ENCODE measurements at places on chromosomes 6 and 20. TPM values are rescaled to one million over a fixed set of nuclear protein-coding genes. Genes with fewer than 3 reads are reported as not detected.
A peak's percentile ranks its signal among the peaks of the same experiment; 100 is the strongest.

GRCh38 chr20:48735112-48735511 is 92.7 kb downstream of the PREX1 start:
- no peak for DNase-seq

GATA5 gene
- 0.10 TPM for total RNA-seq

CDC40 gene
- 22.0 TPM for total RNA-seq

SEL1L2 gene
- total RNA-seq: not detected

- no peak for DNase-seq
Observed at GRCh38 chr20:44728801-44729443, 13.8 kb downstream of the CCN5 start.

SLC17A3 gene
- not detected for total RNA-seq

TPX2 gene
- total RNA-seq: 74.5 TPM

GRCh38 chr6:166511316-166511715 is 75.2 kb downstream of the RAMACL start:
- DNase-seq: no peak

DNA sequence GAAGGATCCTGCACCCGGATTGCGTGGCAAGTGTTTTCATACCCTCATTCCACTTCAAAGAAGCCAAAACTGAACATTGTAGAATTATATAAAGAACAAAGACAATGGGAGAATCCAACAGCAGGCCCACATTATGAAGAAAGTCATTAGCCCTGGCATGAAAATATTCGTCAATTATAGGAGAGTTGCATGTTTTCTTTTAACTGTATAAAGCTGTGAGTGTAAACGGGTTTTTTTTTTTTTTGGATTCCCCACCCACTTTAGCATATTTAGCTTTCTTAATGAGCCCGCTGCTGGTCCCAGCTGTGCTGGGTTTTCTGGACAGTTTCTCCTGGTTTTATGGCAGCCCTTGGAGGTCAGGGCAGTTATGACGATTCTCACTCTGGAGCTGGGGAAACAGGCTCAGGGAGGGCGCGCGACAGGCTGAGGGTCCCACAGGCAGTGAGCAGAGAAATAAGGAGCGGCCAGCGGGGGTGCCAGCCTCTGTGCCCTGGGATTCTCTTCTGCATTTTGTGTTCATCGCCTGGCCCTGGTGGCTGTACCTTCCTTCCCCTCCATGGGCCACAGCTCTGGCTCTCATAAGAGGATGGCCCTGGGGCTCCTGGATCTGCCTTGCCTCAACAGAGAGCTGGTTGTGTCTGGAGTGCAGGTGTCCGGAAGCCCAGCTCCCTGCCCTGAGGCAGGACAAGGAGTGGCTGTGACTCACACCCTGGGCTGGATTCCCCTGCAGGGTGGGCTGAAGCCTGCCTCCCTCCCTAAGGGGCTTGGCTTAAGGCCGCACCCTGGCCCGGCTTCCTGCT is 24.1 kb upstream of the SULF2 start:
- DNase-seq: no peak

DNA sequence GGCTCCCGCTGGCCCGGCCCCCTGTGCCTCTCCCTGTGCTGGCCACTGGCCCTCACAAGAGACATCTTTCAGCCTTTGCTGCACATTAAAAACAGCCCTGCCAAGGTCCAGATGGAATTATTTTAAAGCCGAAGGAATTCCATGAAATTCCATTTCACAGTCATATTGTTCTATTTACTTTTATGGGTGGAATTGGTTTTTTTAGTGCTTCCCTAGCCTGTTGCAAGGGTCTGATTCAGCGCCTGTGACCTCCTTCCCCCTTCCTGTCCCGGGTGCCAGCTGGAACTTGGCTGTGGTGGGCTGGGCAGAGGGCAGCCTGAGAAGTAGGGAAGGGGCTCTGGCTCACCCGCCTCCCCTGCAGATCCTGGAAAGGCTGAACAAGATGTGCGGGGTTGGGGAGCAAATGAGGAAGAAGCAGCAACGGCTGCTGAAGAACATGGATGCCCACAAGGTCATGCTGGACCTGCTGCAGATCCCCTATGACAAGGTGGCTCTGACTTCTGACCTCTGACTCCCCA is 34.3 kb downstream of the UQCC2 start:
- DNase-seq: no peak

DNA sequence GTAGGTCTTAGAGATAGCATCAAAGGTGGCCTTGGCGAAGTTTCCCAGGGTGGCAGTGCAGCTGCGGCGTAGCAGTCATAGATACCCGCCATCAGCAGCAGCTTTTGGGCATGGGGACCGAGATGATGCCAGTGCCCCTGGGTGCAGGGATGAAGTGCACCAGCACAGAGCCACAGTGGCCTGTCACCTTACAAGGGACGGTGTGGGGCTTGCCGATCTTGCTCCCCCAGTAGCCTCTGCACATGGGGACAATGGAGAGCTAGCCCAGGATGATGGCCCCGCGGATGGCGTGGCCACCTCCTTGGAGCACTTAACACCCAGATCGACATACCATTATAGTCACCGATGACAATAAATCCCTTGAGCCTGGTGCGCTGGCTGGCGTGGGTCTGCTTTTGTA is 195.5 kb downstream of the ZMYND8 start:
- no peak for DNase-seq

GRCh38 chr6:144310765-144311164 is 25.6 kb downstream of the UTRN start:
- DNase-seq: no peak

EFCAB8 gene
- total RNA-seq: 0.72 TPM

- DNase-seq: no peak
Observed at GRCh38 chr20:61896058-61896961, 169.4 kb downstream of the TAF4 start.

DNA sequence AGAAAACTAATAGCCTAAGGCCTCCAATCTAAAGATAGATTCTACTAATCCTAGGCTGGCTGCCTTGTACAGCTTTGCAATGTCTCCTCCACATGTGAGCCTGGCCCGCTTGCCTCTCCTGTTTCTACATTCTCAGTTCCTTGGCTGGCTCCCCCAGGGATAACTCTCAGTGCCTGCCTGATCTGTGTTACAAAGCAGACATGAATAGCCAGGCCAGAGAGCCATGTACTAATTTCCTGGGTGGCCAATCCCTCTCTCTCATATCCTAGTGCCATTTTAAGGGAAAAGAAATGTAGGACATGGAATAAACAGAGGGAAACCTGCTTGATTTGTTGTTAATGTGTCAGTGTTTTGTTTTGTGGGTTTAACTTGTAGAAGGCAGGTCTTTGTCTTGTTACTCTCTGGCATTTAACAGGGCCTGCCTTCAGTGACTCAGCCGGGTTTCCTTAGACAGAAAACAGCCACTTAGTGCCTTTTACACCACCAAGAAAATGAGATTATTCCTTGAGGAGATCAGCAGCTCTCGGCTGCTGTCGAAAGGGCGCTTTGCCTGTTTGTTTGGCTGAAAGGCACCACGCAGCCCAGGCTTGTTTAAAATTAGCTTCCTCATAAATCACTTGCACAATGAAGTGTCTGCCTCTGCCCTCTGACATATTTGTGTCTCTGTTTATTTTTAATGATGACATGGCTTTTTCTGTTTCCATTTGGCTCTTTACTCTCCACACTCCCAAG is 702.7 kb downstream of the MAFB start:
- DNase-seq: peak; percentile 27

DNA sequence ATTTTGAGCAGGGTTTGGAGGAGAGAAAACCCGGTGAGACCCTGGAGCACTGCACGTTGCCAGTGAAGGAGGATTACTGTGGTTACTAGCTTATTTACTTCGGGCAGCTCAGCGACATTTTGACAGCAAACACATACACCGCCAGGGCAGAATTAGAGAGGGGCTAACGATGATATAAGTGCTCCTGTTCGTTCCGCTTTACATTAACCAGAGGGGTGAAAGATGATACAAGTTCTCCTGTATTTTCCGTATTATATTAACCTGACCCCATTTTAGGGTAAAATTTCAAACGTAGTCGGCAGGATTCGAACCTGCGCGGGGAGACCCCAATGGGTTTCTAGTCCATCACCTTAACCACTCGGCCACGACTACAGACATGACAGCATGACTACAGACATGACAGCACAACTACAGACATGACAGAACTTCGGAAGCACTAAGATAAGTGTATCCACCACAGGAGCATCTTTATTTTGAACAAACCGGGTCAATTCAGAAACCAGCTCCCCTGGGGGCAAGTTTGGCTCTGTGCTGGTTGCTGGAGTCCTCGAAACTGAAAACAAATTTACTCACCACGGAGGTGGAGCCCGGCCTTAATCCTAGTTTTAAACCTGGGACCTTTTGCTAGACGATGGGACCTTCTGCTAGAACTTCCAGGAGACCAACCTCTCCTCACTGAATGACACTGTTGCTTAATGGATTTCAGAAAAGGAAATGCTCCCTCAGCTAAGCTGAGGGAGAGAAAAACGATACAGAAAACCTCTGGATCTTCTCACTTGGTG is 80.4 kb upstream of the ZNF184 start:
- no peak for DNase-seq

- peak; percentile 7 for DNase-seq
Observed at GRCh38 chr20:37954626-37955025, 51.7 kb downstream of the VSTM2L start.

HEY2 gene
- 0.37 TPM for total RNA-seq

GRCh38 chr6:56652231-56652630 is 9.5 kb upstream of the DST start:
- no peak for DNase-seq

GGTLC1 gene
- total RNA-seq: 0.27 TPM

DNA sequence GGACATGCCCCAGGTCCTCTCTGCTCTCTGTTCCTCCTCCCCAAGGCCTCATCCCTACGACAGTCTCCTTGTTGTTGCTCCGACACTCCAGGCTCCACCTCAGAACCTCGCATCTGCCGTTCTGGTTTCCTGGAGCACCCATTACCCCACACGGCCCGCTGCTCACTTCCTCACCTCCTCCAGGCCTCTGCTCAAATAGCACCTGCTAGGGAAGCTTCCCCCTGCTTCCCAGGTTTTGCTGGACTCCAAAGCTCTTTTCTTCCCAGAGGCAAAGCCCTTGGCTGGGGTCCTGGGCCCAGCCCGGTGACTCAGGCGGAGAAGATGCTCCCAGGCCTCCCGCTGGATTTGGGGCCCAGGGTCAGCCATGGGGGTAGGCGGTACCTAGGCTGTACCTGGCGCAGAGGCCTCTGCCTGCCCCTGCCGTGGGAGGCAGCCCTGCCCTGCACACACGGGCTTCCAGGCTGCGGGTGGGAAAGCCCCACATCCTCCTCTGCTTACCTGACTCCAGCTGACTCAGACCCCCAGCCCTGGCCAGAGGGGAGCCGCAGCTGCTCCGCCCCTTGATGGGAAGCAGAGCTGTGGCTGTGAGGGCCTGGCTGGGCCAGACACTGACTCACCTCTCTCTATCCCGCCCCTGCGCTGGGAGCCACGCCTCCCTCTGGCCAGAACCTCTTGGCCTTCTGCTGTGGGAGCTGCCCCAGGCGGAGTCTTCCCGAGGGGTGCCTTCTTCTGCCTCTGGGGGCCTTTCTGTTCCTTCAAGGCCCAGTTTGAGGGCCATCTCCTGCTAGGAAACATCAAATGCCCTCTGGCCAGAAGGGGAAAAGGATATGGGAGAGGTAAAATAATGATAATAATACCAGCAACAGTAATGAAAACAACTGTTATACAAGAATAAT is 130.5 kb downstream of the CEBPB start:
- peak; percentile 81 for DNase-seq

EYA4 gene
- 0.05 TPM for total RNA-seq

DNA sequence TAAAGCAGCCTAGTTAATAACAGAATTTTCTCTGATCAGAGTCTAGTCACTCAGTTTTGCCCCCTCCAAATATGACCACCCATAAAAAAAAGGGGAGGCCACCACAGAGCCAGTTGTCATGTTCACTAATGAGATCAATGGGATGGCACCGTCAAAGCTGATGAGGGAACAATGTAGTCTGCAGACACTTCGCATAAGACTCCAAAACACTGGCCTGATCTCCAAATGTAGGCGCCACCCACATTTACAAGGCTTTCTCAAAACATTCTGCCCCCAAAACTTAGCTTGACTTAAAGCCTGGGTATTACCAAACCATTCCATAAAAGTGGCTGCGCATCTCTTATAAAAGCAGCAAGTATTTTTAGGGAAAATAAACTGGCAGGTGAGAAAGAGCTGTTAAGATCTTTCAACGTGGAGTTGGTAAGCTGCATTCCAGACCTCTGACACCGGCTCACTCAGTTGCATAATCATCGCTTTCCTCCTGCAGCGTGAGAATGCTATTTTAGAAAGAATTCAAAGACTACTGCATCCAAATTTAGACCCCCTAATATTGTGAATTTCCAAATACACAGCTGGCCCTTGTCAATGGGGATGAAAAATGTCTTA is 59.3 kb downstream of the TBC1D7 start:
- DNase-seq: no peak

GRCh38 chr6:10854922-10855632 is 16.7 kb upstream of the MAK start:
- no peak for DNase-seq

DNA sequence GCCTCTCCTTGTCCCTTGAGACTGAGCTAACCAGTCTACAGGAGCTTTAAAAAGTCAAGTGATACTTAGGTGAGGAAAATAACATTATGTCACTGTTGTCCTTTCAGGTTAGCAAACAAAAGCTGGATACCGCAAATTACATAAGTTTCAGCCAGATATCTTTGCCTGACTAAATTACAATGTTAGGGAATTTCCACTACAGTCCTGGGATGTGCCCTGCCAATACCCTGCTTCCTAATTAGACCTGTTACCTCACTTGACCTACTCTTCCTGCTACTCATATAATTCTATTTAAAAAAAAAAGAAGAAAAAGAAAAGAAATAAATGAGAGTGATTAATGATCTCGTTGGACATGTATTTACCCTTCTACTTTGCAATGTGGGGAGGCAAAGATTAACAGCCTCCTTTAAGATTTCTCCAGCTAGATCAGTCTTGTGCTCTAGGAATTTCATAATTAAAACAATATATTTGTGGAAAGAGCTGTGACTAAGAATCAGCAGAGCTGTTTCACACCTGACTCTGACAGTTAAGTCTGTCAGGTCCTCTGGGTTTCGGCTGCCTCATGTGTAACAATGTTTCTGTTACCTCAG is 318.9 kb downstream of the HDGFL1 start:
- DNase-seq: no peak

DNA sequence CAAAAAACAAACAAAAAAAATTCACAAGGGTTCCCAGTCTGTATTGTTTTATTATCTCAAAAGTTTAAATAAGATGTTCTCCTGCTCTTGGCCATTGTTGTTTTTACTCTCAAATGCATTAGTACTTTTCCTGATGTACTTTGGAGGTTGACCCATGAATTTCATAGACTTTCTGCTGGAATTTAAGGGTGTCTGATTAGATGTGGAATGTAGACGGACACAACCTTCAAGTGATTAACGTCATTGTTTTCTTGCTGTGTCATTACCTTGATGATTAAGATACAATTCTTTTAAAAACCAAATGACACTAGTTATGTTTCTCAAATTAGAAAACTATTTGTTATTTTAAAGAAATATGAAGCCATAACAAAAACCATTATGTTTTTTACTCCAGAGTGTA is 421.4 kb upstream of the RUNX2 start:
- DNase-seq: no peak

DNA sequence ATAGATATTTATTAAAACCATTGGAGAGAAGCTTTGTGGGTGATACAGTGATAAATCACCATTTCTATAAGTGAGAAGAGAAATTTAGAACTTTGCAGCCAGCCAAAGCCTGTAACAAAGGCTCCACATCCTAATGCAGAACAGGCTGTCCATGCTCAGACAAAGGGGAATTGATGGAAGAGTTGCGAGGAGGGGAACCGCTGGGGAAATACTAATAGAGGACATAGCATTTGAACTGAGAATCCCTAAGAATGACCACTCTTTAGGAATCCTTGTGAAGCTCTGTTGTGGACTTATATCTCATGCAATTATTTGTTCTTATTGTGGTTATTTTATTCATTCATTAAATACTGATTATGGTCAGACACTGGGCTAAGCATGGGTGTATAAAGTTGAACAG is 167.8 kb downstream of the PHF3 start:
- no peak for DNase-seq

GRCh38 chr20:60968853-60969720 is 283.0 kb upstream of the CDH4 start:
- DNase-seq: no peak

Data from colonic mucosa (tissue), 4 donors.